ENCODE measurements at places on chromosomes 1 and 21.

DNA sequence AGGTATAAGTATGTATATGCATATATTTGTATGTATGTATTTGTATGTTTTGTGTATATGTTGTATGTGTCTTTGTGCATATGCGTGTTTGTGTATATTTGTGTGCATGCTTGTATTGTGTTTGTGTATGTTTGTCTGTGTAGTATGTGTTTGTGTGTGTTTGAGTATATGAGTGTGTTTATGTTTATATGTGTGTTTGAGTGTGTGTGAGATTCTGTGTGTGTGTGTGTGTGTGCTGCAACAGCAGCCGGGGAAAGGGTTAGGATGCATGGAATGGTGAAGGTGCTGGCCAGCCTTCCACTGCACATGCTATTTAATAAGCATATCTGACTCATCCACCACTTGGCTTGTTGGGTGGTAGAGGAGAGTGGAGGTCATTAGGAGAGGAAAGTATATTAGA is 46.6 kb upstream of the RAB4A start:
- no peak for DNase-seq

GRCh38 chr1:44348061-44348485 is 7.0 kb downstream of the ERI3 start:
- DNase-seq: no peak

DNA sequence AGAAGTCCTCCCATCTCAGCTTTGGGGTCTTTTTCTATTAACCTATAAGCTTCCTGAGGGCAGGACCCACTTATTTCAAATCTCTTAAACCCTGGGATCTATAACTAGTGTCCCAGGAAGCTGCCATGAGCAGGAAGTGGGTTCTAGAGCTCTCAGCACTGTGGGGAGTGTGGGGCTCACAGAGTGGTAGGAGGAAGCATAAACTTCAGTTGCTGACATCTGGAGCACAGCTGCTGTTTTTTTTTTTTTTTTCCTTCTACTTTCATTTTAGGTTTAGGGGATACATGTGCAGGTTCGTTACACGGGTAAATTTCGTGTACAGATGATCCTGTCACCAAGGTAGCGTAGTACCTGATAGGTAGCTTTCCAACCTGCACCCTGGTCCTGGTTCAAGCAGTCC is 59.3 kb downstream of the AK4 start:
- no peak for DNase-seq

DNA sequence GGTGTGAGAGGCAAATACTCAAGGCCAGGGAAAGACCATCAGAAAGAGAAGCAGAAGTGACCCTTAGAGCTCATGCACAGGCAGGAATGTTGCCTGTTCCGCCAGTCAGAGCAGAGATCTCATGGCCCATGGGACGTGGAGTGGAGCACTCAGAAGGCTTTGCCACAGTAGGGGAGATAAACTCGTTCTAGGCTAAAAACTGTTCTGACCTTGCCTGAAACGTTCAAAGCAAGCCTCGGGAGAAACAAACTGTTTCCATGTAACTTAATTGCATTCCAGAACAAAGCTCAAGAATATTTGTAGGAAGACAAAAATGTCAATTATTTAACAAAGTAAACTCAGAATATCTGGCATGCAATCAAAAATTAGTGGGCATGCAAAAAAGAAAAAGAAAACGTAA is 20.7 kb upstream of the SLC19A1 start:
- DNase-seq: no peak

GRCh38 chr1:94865360-94865759 is 45.2 kb downstream of the SLC44A3 start:
- DNase-seq: no peak

DNA sequence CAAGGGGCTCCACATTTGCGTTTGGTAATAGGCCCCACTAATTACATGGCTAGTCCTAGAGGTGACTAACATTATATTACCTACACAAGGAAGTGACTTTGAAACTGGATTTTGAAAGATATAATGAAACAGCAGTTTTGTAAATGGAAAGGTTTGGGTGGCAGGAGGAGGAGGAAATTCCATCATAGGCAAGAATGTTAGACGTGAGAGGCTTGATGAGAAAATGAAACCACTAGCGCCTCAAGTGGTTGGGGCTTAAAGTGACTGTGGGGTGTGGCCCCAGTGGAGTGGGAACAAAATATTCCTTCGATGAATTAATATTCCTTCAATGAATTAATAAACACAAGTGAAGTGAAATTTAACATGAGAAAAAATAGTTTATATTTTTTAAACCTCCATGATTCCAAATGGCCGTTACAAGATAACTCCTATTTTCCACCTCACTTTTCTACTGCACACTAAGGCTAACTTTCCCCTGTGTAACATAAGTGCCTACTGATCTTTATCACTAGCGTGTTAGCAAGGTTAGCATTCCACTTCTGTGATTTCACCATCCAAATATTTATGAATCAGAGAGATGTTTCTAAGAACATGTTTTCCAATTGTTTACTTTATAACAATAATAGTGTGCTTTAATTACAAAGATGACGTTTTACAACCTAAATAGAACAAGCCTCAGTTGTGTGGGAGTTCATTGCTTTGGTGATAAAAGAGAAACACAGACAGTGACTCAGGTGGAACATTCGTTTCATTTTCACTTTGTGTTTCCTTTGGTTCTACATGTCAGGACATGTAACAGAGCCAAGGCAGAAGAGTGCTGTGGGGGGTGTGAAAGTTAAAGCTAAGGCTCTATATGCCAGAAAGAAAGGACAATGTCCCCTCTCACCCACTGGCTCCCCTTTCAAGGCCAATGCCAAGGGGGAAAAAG is 12.5 kb upstream of the ATF3 start:
- DNase-seq: peak; percentile 73

- no peak for DNase-seq
These were observed 31.0 kb upstream of the PLEKHO1 start for GRCh38 chr1:150118716-150119115.

DNA sequence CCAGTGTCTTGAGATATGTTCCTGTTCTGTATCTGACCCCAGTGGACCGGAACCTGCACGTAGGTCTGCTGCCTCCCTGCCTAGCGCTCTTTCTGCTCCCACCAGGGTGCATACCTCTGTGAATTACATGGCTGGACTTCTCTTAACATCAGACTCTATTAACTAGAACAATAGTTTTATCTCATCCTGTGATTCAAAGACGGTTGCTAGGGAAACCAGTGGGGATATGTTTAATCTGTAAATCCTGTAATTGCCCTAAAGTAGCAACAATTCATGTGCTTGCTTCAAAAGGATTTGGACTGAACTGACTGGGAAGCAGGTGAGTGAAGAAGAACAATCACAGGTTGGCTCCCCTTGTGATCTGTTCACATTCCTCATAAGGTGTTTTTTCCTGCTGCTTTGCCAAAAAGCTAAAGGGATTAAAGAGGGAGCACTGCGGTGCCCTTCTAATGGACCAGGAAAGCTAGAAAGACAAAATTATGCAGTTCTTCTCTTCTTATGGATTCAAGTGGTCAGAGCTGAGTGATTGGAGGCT is 52.7 kb upstream of the DIRAS3 start:
- no peak for DNase-seq

DNA sequence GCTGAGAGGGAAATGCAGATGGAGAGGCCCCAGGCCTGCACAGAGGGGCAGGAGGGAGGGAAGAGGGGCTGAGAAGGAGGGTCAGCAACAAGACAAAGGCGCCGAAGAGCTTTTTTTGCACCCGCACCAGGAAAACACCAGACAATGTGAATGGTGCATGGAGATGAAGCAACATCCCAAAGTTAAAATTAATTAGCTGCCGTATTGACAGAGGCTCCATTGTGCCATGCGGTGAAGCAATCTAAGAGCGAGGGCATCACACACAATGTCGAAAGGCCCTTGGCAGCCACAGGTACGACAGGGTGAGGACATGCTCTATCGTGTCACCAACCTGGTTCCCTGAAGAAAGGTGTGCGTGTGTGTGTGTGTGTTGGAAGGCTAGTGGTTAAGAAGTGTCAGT is 41.2 kb downstream of the SSBP3 start:
- DNase-seq: no peak

DNA sequence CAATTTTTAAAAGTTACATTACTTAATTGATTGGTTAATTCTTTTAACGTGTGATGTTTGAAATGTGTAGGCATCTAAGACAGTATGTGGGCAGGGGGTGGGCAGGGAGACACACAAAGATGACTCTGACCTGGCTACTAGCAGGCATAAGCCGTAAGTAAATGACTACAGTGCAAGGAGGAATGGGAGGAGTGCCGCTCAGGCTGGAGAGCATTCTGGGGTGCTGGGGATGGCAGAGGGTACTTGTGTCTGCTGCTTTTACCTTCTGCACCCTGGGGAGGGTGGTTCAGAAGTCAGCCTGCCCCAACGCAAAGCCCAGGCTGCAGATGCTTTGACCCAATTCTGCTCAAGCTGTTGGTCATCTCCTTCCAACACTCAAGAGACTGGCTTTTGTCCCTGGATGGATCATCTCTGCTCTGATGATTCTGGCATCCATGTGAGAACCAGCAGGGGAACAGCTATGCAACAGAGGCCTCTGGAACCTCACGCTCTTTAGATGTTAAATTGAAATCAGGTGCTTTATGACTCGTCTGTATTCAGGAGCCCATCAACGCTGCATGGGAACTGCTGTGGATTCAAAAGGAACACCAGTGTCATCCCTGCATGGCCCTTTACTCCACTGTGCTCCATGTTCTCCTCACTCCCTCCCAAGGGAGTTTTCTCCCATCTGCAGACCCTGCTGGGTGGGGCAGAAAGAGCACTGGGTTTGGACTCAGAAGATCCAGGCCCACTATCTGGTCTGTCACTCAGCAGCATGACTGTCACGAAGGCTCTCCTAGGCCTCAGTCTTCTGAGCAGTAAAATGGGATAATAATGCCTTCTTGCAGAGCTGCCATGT is 78.8 kb downstream of the FAM78B start:
- DNase-seq: no peak

DNA sequence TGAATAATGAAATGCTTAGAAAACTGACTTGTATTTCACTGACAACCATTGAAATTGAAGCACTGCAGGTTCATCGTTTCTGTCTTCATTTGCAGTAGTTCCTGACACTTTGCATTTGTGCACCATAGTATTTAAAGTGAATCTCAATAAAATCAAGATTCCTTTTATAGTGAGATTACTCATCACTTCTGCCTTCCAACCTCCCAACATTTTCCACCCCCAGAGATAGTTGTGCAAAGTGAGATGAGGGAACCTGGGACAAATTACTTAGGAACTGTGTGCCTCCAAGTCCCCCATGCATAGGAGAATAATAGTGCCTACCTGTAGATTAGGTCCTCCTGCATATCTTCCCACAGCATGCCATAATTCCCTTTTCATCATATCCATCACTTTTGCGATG is 114.9 kb upstream of the DPT start:
- no peak for DNase-seq

DNA sequence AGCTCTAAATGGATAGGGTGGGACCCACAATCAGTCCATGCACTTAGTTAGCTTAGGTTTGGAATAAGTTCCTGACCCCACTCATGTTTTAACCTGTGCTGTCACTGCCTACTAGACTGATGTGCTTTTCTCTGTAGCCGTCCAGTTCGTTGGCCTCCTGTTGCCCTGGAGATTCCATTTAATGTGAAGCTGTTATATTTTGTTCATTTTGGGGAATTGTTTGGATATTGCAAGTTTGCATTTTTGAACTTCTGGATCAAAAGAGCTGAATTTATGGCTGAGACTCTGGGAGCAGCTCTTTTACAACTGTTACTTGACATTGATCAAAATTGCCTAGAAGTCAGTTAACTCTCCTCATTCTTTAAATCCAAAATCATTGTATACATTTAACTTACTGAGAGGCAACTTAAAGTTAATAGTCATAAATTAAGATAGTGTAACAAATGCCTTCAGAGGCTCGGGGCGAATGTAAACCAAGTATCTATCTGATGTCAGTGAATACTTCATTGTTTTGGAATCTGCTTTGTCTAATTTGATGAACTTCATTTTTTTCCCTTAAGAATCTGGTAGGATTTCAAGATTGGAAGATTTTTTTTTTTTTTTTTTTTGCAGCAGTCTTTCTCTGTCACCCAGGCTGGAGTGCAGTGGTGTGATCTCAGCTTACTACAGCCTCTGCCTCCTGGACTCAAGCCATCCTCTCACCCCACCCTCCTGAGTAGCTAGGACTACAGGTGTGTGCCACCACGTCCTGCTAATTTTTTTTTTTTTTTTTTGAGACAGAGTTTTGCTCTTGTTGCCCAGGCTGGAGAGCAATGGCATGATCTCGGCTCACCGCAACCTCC is 38.1 kb downstream of the MIGA1 start:
- DNase-seq: no peak

DNA sequence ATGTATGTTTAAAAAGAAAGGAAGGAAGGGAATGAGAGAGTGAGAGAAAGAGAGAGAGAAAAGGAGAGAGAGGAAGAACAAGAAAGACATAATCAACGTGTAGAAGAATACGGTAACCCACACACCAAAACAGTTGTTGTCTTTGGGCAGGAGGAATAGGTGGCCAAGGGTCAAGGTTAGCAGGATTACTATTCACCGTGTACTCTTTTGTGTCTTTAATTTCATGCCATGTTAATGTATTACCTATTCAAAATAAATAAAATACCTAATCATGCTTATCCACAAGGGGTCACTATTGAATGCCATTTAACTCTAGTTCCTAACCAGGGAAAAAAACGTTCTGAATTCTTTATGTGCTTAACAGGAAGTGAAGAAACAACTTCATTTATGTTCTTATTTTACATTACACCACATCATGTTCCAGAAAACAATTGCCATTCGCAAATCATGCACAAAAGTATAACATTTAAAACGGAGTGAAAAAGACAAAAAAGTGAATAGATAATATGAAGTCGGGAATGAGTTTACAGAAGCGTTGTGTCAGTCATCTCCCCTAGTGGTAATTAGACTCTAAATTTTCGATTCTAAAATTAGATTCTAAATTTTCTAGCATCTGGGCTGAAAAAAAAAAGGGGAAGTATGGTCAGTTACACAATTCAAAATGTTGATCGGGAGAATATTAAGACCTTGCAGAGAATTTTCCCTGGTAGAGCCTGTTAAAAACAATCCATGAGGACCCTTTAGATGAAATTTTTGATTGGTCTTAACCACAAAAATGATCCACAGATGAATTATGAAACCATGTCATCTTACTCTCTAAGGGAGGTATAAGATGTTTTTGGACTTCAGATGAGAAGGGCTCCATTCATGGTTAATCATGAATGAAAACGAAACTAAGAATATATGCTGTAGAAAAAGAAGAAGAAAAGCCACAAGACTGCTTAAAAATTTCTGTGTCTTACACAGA is 700 bp upstream of the KMO start:
- DNase-seq: peak; percentile 29

Measured in HTR-8/SVneo (cell line).